Kidney epithelial cell (primary cell): ENCODE measurements at places on chromosomes 4 and X. TPM values are rescaled to one million over a fixed set of nuclear protein-coding genes. Genes with fewer than 3 reads are reported as not detected.

Gene STPG2
- 0.07 TPM in 1 of 2 replicates, not detected in the other for total RNA-seq

Gene HSPA4L
- 7.5 and 10.2 TPM in 2 replicates for total RNA-seq

Gene FBXL5
- 44.1 and 51.1 TPM in 2 replicates for total RNA-seq

Gene MAOA
- total RNA-seq: 1.0 and 2.1 TPM in 2 replicates

Gene NOX1
- total RNA-seq: not detected in 2 replicates

Gene VCX
- total RNA-seq: not detected in 2 replicates
